ENCODE measurements at places on chromosomes 2 and 18.
A peak's percentile ranks its signal among the peaks of the same experiment; 100 is the strongest.

DNA sequence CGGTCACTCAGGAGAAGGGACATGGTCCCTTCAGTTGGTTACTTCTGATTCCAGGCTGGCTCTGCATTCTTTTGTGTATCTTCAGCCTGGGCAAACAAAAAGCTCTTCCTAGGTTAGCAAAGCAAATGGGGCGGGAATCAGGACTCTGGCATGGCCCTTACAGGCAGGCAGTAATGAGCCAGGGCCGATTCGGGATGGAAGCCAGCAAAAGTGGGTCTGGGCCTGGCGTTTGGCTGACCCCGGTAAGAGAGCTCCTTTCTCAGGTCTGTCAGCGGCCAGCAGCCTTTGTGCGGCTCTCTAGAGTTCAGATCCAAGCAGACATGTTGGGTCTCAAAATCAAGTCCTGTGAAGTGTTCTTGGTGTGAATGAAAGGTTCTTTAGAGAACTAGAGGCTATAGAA is 81.5 kb upstream of the EML6 start:
- no peak for DNase-seq

DNA sequence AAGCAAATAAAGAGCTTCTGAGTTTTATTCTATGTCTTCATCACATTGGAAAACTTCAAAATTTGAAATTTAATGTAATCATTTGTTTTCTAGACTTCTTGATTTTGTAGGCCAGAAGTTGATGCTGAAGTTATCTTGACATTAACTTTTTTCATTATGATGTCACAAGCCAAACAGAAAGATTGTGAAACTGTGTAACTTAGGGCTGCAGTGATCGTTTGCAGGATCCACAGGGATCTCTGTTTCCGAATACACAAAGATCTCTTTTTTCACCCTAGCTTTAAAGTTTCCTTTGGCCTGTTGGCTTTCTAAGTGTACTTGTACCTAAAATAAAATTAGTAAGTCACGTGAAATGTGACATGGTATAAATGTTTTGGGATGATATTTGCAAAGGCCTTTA is 594.9 kb upstream of the CDH2 start:
- no peak for DNase-seq

GRCh38 chr18:63073481-63073880 is 246.1 kb downstream of the BCL2 start:
- peak; percentile 38 for DNase-seq

- no peak for DNase-seq
These were observed 141.9 kb upstream of the CTAGE1 start for GRCh38 chr18:22559414-22560274.

DNA sequence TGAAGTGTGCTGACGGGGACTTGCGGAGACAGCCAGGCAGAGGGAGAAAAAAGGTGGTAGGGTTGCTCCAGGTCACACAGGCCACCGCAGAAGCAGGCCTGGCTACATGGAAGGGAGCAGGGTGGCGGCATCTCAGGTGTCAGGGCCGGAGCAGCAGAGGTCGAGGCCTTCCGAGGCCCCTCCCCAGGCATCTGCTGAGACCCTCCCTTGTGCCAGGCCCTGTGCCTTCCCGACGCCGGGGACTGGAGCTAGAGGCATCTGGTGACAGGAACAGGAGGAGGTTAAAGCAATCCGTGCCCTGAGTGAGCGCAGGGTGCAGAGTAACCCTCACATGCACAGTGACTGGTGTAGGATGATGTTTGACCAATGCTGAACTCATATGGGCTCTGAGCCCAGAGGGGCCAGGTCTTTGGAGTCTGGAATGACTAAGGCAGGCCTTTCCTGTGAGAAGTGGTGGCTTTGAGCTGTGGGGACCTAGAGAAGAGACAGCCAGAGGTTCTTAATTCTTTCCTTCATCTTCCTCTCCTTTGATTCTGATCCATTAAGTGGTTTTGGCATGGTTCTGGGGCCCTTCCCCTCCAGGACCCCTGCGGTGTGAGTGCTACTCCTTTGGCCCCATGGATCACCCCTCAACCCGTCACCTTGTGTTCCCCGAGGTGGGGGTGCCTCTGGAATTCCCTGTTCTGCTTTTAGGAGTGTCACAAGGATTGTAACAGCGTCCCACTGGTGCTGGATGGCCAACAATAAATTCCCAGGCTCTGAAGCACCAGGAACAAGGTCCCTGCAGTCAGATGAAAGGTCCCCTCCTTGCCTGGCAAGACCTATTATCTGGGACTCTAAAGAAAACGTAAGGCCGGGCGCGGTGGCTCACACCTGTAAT is 72.1 kb downstream of the KLHL29 start:
- no peak for DNase-seq

GRCh38 chr2:9108210-9108967 is 98.2 kb upstream of the ASAP2 start:
- DNase-seq = no peak

- no peak for DNase-seq
These were observed 1.5 kb upstream of the INHBB start for GRCh38 chr2:120344214-120344975.

DNA sequence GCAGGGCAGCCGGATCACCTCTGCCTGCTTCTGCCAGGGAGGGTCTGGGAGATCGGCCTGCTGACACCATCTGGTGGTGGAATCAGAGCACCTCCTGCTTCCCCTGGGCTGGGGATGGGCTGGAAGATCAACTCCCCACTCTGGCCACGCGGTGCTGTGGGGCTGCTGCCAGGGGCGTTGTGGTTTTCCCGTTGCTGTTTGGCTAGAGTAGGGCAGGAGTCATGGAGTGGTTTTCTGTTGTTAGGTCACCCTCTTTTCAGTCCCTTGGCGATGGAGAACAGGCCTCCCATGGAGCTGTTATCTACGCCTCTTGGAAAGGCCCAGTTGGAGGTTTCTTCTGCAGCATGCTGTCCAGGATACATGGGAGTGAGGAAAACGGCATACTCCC is 15.2 kb downstream of the BCL2L11 start:
- no peak for DNase-seq

- peak; percentile 6 for DNase-seq
These were observed 41.7 kb downstream of the HPCAL1 start for GRCh38 chr2:10344105-10345066.

- no peak for DNase-seq
These were observed 191.2 kb downstream of the ANKRD30B start for GRCh38 chr18:14939141-14939540.

- no peak for DNase-seq
These were observed 131.3 kb downstream of the CCDC148 start for GRCh38 chr2:158325031-158325781.

GRCh38 chr2:215332872-215333595 is 21.2 kb downstream of the ATIC start:
- no peak for DNase-seq

- DNase-seq = peak; percentile 12
These were observed 193.5 kb upstream of the TCF4 start for GRCh38 chr18:55781481-55781957.

DNA sequence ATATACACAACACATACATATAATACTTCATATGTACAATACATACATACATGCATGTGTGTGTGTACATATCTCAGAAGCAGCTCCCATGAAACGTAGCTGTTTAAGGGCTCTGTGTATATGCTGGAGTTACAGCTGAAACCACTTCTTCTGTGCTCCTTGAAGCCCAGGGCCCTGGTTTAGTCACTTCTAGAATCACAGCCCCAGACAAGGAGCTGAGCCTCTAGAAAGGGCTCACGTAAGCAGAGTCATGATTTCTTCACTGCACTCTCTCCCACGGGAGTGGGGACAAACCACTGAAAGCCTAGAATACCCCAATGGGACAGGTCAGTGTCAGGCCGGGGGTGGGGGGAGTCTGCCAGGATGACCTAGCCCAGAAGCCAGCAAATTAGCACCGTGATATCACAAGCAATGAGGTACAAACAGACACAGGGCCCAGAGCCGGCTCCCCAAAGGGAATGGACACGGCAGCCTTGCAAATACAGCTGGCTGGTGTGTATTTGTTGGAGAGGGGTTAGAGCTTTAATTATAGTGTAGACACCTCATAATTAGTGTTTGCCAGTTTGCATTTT is 90.3 kb downstream of the C1QL2 start:
- DNase-seq = no peak

GRCh38 chr2:1989216-1989615 is 244.9 kb upstream of the PXDN start:
- no peak for DNase-seq

GRCh38 chr2:236951830-236952475 is 133.7 kb upstream of the COPS8 start:
- DNase-seq = no peak

DNA sequence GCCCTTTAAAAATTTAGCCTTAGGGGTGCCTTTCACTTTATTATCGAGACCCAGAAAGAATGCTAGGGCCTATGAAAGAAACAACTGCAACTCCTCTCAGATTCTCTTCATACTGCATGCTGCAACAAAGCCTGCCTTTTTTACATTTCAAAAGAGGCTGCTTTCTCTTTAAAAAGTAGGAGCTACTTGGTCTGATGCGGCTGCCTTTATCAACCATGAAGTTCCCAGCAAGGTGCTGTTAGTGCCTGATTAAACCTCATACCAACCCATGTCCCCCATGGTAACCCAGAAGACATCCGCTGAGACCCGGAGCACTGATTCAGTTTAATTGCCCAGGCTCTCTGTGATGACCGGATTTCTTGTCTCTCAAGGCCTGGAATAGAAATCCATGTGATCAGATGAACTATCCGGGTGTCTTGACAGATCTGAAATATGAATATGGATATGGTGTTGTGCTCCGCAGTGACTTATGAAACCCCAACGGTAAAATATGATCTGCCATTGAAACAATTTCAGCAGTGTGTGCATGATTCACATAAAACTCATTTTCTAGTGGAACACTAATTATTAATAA is 368.3 kb downstream of the ZNF521 start:
- no peak for DNase-seq

DNA sequence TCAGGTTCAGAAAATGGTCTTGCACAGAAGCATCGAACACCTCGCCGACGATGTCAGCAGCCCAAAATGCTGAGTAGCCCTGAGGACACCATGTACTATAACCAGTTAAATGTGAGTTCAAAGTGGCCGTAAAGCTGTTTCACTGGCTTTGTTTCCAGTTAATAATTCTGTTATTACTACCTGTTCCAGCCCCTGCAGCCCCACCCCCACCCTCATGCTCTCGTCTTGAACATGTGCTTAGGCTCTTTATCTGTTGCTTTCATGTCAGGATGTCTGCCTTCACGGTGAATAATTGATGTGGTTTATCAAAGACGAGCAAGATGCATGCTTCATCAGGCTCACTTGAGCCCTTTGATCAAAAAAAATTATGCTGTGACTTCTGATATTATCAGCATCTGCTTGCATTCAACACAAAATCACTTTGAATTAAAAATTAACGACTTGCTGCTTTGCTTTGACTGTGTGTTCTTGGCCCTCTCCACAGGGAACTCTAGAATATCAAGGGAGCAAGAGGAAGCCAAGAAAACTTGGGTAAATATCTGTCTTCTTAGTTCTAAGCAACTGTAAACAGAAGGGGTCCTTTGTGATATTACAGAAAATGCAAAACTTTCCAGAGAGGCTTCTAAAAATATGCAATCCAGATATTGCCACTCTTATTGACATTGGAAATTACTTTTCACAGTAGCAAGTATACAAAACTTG is 63.4 kb upstream of the SP5 start:
- no peak for DNase-seq

GRCh38 chr2:132404056-132404455 is 12.5 kb upstream of the GPR39 start:
- DNase-seq = no peak

- DNase-seq = no peak
These were observed 465.6 kb upstream of the TRIB2 start for GRCh38 chr2:12251121-12251520.

DNA sequence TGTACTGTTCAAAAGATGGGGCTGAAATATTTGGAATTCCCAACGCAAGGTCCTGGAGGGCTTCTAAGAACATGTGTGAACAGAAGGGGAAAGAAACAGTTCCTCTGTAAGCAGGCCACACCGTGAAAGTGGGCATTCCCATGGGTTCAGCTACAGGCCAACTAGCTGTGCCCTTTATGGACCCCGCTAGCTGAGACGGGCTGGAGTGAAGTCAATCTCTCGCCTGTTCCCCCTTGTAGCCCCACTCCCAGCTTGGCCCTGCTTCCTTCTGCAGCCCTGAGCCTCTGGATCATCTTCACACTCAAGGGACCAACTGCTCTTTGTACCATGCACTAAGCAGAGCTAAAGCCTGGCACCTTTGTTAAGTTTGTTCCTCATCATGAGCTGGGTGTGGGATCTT is 55.4 kb downstream of the POLR1A start:
- DNase-seq = no peak

DNA sequence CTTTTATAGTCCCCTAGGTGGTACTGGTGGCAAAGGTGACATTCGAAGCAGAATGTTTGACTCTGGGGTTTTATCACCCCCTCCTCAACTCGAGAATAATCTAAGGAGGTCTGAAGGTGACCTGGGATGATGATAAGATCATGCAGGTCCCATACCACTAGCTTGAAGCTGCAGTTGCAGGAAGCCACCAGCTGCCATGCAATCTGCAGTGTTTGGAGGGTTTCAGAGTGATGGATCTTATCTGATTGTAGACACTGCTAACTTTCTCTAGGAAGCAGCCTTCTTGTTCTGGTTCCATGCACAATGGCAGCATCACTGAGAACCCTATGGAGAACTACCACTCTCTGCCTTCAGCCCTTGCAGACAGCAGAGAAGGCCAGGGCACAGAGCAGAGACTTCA is 59.4 kb upstream of the LRPPRC start:
- DNase-seq = no peak

- no peak for DNase-seq
These were observed 427 bp downstream of the RBKS start for GRCh38 chr2:27889774-27890145.

DNA sequence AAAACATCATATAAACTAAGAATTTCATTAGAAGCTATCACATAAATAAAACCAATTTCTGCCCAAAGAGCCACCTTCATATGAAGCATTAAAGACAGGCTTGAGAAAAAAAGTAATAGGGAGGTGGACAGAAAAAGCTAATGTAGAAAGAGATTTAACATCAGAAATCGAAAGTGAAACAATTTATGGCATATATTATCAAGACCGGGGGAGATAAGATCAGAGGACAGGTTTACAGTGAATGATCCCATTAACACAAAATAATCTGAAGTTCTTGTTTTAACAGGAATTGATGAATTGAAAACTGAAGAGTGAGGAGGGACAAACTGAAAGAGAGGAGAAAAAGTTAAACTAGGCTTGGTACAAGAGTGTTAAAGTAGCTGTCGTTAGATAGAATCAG is 786.3 kb upstream of the FSHR start:
- DNase-seq = no peak

Measured in GF-D8 (cell line).